ENCODE measurements at places on chromosomes 3 and 15.

DNA sequence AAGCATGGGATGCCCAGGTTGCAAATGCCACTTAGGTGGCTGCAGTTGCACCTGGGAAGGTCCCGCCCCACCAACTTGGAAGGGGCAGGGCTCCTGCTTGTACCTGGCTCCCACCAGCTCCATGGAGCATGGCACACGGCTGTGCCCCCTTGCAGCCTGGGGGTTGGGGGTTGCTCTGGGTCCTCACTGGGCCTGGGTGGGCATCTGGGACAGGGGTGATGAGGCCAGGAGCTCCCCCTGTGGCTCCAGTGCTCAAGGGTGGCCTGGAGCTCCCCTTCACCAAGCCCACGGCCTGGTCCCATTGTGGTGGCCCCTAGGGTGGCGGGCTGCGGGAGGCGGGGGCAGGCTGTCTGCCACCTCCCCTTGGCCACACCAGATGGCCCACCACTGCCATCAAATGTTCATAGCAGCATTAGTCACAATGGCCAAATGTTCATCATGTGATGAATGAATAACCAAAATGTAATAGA lies 36.7 kb downstream of the GHSR start:
- DNase-seq = no peak

DNA sequence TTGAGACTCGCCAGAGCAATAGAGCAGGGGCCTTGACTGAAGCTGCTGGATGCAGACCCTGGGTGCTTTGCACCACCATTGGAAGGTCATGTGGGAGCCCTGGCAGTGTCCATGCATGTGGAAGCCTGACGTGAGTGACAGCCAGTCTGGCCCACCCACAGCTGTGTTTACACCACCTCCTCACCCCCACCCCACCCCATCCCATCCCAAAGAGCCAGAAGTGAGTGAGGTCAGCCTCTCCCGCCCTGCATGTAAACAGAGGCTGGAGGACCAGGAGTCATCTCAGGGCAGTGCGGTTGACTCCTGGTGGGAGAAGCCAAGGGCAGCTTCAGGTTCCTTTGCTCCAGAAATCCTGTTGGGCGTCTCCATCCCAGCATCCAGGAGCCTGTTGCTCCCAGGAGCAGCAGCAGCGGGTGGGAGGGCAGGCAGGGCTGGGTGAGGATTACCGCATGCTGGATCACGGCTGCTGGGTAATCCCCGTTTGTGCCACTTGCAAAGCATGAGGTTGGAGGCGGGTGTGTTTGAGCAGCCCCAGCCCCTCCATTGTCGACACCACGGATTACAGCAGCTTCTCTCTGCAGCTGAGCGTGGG lies 44.6 kb downstream of the CORO2B start:
- no peak for DNase-seq

DNA sequence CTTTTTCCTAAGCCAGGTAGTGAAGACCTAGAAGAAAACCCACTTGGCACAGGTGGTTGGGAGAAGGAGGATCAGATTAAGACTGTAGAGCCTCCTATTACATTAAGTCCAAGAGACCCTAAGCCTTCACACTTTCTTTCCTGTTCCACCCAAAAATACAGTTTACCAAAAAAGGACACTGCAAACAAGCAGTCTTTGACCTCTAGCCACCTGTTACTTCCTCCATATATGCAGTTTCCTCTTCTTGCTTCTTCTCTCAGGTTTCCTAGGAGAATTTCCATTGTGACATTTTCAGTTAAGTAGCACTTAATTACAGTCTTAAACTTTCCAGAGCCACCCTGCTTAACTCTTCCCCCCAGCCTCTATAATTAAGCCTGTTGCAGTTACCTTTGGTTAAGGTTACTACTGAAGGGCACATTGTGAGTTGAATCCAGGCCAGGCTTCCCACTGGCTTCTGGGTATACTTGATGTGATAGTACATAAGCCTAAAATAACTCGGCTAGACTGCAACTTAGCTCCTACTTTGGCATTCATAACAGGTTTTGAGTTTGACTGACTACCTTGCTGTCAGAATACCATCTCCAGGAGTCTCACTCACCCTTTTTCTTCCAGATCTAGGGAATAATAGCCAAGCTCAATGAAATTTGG lies 114.2 kb upstream of the UMPS start:
- peak; percentile 28 for DNase-seq

DNA sequence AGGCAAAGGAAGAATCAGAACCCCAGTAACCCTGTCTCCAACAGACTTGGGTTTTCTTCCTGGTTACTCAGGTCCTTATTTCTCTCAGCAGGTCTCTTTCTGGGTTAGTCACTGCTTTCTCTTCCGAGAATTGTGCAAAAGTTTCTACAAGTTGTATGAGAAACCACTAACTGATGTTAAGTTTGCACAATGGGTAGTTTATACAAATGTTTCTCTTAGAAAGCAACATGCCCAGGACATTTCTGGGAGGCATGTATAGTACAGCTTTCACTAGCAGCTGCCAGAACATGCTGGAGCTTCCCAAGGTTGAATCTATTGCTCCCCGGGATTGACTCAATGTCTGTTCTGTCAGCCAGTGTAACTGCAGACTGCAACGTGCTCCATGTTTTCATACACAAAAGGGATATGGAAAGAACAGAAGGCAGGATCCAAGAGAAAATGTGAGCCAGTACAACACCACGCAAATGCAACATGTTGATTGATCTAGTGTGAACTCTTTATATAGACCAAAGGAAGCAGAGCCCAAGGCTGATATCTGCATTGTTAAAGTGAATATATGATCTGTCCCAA lies 887.8 kb downstream of the MCTP2 start:
- DNase-seq = no peak

DNA sequence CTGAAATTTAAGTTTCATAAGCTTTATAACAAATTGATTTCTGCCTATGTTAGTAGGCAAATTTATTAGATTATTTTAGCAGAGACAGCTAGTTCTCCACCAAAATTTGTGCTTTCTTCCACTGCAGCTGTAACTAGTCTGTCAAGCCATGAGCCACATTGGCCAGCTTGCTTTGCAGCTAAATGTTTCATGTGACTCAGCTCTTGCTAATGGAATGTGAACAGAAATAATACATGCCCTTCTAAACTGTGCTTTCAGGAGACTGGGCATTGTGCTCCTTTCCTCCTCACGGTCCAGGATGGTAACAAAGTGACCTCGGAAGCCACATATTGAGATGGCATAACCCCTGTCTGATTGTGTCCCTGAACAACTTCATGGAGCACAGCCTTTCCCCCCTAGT lies 51.3 kb upstream of the KPNA4 start:
- DNase-seq = no peak

Data from OCI-M1 (cell line).